ENCODE measurements at places on chromosomes 3 and 15.
A peak's percentile ranks its signal among the peaks of the same experiment; 100 is the strongest.

DNA sequence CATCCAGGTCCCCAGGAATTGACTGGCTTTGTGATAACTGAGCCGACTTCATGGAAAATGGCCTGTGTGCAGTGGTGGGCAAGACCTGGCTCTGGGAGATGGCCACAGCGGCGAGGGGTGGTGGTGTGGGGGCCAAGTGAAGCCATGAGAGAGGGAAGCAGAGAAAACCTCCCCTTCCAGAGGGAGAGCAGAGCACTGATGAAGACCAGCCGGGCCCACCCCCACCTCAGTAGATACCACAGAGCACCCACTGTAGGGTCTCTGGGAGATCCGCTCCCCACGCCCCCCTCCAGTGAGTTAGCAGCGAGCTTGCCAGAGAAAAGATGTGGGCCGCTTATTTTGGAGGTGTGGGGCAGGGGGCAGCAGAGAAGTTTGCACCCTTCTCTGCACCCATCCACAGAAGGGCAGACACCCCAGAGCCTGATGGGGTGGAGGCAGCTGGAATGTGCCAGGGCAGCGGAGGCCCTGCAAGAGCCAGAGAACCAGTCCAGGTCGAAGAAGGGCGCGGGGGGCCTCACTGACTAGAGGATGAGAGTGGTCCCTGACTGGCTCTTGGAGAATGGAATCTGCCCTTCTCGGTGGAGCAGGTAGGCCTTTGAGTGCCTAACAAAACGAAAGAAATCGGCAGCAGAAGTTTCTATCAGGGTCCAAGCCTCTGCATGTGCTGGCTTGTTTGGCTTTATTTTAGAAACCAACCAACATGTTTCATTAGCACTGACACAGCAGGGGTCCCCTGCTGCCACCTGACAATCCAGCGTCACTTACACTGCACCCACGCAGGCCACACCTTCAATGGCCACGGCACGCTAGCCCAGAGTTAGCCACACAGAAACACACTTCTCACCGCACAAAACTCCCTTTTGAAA is 28.3 kb downstream of the MELTF start:
- no peak for DNase-seq

DNA sequence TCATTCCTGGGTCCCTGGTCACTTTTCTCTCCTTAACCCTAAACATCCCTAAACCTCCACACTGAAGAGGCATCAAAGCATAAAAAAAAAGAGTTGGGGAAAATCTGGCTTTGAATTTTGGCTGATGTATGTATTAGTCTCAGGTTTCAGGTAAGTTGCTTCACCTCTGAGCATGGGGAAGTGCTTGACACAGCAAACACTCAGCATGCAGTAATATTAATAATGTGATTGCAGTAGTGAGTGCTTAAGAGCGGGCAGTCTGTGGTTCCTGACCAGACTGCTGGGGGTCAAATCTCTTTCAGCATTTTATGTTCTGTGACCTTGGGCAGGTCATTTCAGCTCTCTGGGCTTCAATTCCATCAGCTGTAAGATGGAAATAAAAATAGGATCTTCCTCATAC is 467.9 kb downstream of the SOX2 start:
- no peak for DNase-seq

DNA sequence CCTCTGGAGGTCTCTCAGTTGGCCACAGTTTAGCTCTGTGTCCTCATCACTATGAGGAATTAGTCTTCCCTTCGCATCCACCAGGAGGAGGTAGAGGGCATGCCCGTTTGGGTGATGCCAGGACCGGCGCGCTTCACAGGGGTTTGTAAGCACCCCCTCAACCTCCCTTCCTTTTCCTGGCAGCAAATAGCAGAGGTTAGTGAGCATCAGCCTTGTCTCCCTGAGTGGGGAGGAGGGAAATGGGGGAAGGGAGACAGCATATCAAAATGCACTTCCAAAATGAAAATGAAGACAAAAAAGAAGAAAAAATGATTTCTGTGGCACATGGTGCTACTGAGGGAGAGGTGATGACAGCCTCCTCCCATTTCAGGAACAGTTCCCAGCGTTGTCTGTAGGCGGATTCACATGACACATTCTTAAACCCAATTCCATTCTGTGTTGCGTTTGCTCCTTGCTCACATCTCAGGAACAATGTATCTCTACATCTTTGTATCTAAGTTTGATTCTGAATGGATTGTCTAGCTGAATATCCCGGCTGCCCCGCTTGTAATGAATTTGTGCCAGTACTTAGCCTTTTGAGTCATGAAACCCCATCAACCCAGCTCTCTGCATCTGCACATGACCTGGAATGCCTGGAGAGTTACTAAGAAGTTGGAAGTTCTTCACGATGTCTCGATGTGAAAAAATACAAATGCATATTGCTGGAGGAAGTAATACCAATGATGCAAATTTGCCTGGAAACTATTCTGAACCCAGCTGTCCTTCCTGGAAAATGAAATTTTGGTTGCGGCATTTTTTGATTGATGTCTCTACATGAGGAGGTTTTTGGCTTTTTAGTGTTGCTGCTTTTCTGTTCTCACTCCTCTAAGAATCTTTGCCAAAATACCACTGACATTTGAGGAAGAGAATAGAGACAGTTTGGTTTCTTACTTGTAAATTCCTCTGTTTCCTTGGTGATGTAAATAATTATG is 45.2 kb downstream of the TYRO3 start:
- peak; percentile 29 for DNase-seq

DNA sequence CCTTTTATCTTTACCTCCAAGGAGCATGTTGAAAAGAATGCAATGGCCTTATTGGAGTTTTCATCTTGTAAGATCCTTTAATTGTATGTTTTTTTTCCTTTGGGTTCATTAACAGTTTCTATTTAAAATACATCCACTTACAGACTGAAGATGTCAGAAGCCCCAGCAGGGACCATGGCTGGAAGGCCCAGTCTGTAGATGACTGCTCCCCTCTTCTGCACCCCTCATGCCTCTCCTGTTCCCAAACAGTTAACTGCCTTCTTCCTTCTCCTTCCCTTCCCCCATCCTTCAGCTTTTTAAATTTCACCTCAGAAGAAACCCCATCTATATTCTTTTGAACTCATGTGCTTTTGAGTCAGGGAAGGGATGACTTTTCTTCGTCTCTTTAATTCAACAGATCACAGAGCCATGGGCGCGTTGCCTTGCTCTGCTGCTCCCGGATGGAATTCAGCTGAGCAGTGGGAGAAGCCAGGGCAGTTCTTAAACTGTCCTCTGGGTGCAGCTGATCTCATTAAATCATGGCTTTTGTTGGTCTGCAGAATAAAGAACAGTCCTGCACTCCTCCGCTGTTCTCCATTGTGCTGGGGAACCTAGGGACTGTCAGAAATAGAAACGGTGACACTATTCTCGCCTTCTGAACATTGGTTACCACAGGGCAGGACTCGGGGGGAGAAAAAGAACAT is 71.5 kb upstream of the EIF1B start:
- DNase-seq, result no peak

DNA sequence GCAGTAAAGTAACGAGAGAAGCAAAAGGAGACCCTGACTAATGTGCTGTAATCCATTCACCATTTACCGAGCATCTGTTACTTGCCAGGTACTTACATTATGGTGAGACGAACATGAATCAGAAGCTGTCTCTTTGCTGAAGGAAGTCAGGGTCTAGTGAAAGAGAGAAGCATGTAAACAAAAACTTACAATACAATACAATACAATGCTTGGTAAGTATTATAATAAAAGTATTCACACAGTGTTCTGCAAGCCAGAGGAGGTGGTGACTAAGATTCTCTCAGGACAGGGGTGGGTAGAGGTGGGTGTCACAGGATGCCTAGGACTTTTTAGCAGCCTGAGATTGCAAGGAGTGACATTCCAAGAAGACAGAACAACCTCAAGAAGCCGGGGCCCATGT is 50.2 kb upstream of the MGA start:
- DNase-seq, result no peak

GRCh38 chr3:129736070-129736469 is 129.6 kb upstream of the PLXND1 start:
- DNase-seq, result no peak

GRCh38 chr3:53899750-53900149 is 8.1 kb upstream of the SELENOK start:
- DNase-seq, result no peak
